NCI-H2081 (cell line): ENCODE measurements at places on chromosomes 16 and 17.
A peak's percentile ranks its signal among the peaks of the same experiment; 100 is the strongest.

DNA sequence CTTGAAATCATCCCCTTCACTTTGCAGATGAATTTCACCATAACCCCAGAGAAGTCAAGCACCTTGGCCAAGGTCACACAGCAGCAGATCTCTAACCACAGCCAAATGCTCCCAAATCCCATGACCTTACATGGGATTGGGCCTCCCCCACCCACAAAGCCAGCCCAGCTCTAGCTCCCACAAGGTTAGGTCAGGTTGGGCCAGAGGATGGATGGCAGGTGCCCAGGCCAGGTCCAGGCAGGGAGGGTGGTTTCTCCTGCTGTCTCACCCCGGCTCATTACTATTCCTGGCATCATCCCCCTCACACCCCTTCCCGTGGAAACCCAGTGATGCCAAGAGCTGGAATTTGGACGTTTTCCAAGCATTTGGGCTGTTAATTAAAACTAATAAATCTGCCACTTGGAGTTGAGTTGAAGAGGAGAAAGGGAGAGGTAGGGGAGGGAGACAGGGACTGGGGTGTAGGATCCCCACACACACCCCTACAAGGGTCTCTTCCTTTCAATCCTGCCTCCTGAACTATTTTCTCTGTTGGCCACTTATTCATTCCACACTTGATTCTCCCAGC is 181.6 kb downstream of the TMEM132E start:
- DNase-seq = no peak

- no peak for DNase-seq
Observed at GRCh38 chr17:82146663-82147654, 48.9 kb upstream of the FASN start.

- no peak for DNase-seq
Observed at GRCh38 chr17:77916703-77917481, 41.6 kb upstream of the TNRC6C start.

DNA sequence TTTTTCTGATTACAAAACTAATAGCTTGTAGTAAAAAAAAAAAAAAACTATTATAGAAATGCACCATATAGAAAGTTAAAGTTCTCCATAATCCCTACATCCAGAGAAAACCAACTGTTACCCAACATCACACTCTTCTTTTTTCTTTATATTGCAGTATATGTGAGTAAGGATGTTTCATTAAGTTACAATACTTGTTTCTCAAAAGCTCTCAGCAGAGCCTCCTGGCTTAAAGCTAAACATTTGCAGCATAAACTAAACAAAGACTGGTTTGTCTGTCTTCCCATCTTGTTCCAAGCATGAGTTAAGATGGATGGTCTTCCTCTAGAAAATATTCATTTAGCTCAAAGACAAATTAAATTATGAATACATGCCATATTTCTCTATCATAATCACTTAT is 25.2 kb downstream of the GRB2 start:
- DNase-seq = no peak

- no peak for DNase-seq
Observed at GRCh38 chr17:72432881-72433280, 312.1 kb downstream of the SOX9 start.

DNA sequence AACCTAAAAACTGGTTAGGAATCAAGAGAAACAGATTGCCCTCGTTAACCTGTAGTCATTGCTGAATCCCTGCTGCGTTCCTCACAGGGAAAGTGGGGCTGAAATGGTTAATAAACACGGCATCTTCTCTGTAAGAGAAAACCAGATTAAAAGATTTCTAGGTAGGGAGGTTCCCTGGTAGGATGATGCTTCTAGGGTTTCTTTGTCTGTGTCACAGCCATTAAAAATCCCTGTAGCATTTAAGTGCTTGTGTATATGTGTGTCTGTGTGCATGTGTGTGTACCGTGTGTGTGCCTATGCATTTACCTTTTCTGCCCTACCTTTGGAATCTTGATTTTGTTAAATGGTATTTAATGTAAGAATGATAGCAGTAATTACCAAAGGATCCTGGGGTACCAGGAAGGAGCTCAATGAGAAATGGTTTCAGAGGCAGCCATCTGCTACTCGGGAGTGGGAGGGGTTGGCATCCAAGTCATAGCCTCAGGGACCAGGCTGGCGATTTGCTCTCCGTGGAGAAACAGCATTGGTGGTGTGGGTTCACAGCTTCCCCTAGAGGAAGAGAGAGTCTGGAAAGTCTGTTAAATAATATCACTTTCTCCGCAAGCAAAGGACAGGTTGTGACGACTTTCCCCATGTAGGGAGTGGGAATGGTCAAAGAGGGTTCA is 177.1 kb downstream of the HS3ST4 start:
- no peak for DNase-seq

DNA sequence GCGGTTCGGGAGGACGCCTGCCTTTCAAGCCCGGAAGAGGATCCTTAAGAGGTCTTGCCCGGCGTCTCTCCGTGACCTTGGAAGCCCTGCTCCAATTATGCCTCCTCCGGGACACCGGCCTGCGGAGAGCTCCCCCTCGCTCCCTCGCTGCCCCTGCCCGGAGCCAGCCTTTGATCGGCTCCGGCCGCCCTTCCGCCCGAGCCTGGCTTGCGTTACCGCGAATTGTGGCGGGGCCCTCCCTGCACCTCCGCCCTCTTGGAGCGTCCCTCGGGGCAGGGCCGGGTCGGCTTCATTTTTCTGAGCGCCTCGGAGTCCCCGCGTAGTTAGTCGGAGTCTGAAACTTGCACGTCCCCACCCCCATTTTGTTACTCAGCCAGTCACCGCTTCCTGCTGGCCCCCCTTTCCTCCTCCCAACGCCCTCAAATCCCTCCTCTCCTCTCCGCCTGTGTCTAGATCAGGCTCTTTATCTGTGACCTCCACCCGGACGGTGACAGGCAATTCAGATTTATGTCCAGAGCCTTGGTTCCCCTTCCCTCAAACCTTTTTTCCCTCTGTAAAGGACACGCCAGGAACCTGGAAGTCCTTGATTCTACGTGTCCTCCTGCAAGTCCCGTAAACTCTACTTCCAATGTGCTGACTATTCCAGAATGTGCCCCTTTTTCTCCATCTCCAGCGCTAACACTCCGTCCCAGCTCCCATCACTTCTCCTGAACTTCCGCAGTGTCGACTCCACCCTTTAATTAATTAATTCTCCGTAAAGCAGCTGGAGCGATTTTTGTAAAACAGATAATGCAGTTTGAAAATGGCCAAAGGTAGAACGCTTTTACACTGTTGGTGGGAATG is 569 bp upstream of the RABEP2 start:
- no peak for DNase-seq

GRCh38 chr17:64662774-64663367 is 764 bp upstream of the SMURF2 start:
- peak; percentile 37 for DNase-seq

DNA sequence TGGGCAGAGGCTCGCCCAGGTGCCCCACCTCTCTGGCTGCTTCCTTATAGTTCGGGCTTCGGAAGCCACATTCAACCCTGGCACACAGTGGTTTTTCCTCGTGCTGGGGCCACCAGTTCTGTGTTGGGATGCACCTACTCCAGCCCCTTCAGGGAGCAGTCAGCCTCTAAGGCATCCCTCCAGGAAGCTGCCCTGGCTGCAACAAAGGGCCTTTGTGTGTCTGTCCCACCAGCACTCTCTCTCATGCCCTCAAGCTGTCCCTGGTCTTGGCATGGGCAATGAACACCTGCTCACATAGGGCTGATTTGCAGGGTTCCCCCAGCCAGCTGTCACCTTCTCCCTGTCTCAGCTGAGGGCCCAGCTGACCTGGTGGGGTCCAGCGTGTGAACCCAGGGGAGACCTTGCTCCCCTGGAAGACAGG is 754 bp upstream of the NOXO1 start:
- DNase-seq = no peak

DNA sequence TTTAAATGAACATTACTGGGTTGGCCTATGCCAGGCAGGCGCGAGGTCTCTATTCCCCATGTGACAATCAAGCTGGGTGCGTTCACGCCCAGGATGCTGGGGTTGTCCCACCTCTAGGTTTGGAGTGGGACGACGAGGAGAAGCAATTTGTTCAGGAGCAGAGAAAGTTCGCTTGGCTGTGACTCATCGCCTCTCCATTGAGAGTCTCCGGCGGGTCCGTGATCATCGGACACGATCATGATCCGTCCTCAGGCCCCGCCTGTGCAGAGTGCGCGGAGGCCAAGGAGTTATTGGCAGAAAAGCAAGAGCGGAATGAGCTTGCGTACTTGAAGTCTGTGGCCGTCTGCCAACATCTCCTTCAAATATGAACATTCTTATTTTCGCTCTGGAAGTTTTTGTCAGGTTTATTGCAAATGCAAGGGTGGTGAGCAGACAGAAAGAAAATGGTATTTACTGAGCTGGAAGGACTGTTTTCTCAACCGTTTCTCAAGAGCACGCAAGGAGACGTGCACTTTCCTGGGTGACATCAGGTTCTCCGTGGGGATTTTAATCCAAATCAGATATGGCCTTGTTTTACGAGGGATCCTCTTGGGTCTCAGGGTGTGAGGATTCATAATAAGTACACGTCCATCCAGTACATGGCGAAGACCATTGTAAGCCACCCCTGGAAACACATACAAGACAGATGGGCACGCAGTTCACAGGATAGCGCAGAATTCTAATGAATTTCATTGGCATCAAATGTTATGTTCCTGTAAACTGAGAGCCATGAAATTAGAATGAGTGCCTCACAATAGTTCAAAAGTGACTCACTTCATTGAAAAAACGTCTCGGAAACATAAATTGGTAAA is 70.1 kb upstream of the CREBBP start:
- DNase-seq = no peak

DNA sequence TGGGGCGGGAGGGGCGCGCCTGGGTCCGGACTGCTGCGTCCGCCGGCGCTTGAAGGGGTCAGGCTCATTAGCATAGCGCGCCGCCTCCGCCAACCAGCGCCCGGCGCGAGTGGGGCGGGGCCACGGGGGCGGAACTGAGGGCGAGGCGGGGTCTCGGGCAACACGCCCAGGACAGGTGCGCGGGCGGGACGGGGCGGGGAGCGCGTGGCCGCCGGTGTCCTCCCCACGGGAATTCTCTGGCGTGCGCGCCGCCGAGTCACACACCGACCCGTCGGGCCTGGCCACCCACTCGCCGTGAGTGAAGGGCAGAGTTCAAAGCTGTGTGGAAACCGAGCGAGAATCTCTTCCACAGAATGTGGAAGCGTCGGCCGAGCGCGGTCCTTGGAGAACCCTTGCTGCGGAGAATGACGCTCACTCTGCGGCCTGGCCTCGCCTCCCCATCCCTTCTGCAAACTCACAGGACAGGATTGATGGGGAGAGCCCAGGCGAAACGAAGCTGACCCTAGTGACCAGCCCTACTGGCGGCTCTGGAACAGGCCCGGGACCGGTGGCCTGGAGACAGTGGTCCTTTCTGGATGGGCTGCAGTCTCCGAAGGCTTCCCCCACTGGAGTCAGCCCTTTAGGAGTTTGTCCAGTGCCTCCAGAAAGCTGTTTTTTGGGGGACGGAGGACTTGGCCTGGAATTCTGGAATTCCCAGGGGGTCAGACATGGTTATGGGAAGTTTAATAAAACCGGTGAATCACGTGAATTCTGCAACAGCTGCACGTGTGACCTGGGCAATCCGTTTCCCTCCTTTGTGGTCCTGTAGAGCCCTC is at the start of gene SNAI3:
Gene SNAI3, minus strand, starts transcription at position 69 of the 815 bp plus-strand sequence. CDS start 101 bp downstream, outside the sequence.
- peak; percentile 64 for DNase-seq

GRCh38 chr16:11481987-11482386 is 104.7 kb downstream of the LITAF start:
- DNase-seq = no peak

DNA sequence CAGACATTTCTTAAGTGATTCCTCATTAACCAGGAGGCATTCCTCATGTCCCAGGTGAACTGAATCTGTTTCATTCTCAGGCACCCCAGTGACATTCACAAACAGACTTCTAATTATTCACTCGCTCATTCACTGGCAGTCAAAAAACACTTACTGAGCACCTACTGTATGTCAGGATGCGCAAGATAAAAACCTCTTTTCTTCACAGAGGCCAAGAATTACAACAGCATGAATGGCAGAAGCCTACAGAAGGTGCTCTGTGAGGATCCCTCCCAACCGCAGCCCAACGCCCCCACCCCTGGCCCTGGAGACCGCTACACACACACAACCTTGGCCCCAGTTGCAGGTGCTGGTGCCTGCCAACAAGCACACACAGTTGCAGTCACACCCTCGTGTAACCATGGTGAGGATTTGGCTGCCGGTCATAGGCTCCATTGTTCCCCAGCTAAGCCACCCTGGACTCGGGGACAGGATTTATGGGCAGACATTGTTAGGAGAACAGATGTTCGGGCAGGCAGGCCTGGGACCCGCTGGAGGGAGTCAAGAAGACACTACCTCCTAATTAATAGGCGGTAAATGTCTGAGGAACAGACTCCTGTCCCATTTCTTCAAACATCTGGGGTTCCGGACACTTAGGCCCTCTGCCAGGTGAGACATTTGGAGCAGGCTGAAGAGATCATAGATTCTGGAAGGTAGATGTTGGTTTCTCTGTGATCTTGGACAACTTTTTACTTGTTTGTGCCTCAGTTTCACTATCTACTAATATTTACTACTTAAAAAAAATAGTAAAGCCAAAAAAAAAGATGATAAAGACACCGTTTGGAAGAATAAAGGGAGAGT is 43.2 kb downstream of the CUEDC1 start:
- peak; percentile 100 for DNase-seq

GRCh38 chr16:70432356-70432722 is 6.6 kb downstream of the ST3GAL2 start:
- DNase-seq = no peak

GRCh38 chr16:69112285-69113129 is 7.1 kb downstream of the HAS3 start:
- DNase-seq = no peak

- no peak for DNase-seq
Observed at GRCh38 chr16:88494335-88495154, 41.5 kb downstream of the ZFPM1 start.

- no peak for DNase-seq
Observed at GRCh38 chr17:57539529-57540301, 205.4 kb downstream of the CCDC182 start.

GRCh38 chr17:20234276-20234675 is 225.1 kb downstream of the SPECC1 start:
- DNase-seq = no peak

- no peak for DNase-seq
Observed at GRCh38 chr17:10648956-10649355, 8.2 kb downstream of the MYH3 start.

GRCh38 chr17:78919861-78920450 is 5.2 kb downstream of the TIMP2 start:
- no peak for DNase-seq

- DNase-seq = no peak
Observed at GRCh38 chr17:63555500-63556156, 5.4 kb downstream of the DCAF7 start.
